Right renal cortex interstitium (tissue), 3 donors: ENCODE measurements at places on chromosomes 5 and 9.

DNA sequence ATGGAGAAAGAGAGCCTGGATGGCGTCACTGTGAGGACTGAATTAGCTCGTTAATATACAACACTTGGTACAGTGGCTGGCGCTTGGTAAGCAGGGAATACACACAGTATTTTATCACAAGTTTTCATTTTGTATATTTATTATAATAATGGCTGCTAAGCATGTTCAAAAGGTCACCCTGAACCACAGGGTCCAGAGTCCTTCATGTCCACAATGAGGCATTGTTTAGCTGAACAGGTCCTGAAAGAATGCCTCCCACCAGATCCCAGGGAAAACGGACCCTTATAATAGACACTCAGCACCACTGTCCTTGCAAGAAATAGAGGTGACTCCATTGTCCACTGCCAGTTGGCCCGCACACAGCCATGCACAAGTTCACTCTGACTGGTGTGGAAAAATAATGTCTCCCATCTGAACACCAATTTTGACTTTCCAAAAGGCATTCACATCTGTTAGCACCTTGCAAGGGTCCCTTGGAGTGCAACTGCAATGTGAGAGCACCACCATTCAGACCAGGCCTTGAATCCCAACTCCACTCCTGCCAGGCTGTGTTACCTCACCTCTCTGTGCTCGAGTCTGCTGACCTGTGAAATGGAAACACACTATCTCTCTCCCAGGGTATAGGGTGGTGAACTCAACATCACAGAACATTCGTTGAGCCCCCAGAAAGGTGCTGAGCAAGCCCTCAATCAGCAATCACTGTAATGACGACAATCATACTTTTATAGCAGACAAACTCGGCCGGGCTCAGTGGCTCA, 3.9 kb downstream of the VDAC1 start:
- no peak for DNase-seq

GRCh38 chr5:147081311-147081764, 153.5 kb upstream of the STK32A start:
- DNase-seq: no peak

GRCh38 chr9:131807144-131807983, 67.5 kb upstream of the RAPGEF1 start:
- no peak for DNase-seq

DNA sequence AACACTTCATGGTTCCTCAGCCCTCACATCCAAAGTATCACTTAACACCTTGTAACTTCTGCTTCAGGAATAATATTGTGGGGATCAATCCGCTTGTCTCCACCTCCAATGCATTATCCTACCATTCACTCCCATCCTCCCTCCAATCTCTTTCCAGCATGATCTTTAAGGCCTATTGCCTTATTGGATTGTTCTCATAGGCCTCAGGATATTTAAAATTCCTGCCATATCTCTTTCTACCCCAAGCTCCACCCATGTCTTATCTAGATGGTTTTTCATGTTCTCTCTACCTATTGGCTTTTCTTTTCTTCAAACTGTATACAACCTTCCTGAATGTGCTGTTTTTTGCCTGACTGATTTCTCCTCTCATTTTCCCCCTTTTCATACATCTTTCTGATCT, 7.2 kb downstream of the KDM4C start:
- DNase-seq: no peak

DNA sequence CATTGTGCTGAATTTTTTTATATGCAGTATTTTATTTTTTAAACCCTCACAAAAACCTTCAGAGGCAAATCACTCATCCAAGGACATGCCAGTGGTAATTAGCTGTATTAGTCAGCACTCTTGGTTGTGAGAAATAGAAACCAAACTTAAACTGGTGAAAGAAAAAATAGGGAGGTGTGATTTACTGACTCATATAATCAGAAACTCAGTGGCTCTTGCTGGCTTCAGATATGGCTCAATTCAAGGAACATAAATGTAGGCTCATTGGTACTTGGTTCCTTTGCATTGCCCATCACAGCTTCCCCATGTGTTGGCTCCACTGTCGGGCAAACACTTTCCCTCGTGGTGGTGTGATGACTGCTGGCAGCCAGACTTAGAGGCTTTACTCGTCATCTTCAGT, 497.2 kb downstream of the MAT2B start:
- DNase-seq: no peak

DNA sequence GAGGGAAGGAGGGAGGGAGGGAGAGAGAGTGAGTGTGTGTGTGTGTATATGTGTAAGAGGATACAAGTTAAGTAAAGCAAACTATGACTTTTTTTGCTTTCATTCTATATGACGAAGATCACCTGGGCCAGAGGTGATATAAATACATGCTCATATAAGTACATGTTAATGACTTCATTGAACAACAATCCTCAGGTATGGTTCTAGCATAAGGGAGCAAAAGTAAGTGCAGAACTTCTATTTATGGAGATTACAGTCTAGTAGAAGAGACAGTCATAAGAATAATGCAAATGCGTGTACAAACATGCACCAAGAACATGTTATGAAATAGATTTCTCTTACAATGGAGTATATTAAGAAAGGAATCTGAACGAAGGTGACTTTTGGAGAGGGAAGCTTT, 1804.0 kb downstream of the MAT2B start:
- no peak for DNase-seq

GRCh38 chr9:81384911-81385310, 304.4 kb downstream of the TLE1 start:
- DNase-seq: no peak

- peak; percentile 79 for DNase-seq
Observed at GRCh38 chr5:31889001-31889561, 250.2 kb downstream of the PDZD2 start.

DNA sequence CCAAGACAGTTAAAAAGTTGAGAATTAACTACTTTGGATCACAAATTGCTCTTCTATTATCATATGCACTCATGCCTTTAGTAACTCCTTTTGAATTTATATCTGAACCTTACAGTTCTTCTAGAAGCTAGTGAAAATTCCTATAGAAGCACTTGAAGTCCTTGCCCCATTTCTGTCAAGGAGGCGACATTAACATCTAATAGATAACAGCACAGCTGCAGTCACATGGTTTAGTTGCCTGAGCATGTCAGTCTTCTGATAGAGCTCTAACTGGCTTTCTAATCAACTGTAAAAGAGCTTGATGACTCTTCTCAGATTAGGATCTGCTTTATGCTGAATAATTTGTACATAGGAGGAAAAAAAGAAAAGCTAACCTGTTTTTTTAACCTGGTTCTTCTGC, 9.0 kb downstream of the RFESD start:
- no peak for DNase-seq

GRCh38 chr5:41196197-41196596, 17.1 kb downstream of the C6 start:
- DNase-seq: no peak

DNA sequence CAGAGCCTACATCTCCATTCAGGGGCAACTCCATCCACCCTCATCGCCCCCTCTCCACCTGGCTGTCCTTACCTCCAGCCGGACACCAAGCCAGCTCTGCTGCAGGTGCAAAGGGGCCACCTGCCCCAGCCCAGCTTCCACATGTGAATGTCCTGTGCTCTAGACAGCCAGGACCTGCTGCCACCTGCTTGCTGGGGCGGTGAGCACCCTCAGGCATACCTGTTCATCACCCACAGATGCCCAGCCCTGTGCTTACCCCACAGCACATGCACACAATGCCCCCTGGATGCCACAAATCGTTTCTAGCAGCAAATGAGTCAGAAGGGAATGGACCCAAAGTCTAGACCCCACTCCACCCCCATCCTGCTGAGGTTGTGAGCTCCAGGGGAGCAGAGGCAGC, 13.3 kb upstream of the NKD2 start:
- DNase-seq: no peak

DNA sequence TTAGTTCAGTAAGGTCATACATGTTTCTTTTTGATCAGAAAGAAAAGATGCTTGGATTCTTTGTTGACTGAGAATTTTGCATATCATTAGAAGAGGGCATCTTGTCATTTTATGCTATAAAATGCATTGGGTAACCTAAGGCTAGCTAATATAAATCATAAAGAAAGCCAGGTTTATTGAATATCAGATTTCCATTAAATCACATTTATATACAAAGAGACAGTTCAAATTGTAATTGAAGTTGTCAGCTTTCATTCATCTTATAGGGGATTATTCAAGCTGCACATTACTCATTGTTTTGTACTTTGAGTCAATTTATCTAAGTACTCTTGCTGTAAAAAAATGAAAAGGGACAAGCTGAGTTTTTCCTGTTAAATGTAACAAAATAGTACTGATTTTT, 259.1 kb upstream of the CDH12 start:
- DNase-seq: no peak

DNA sequence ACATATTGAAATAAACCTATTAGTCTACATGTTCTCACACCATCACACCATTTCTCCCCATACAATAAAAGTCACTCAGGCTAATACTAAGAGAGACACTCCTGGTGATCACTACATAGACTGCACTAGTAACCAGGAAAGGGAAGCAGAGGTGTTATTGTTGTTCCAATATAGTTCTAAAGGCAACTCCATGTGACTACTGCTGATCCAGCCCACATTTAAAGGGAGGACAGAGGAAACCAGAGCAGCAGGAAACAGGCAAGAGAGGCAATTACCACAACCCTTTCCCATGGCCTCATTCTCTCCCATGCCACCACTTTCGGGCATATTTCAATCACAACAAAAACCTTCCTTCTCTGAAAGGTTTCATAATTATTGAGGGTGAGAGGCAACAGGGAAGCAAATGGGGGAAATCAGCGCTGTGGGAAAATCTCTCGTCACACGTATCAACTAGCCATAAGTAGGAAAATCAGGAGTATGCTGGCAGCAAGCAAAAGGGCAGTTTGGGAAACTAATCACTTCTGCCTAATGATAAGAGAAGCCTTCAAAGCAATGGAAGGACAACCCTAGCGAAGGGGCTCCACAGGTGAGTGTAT, 1.8 kb downstream of the UBAP2 start:
- no peak for DNase-seq

GRCh38 chr5:2895876-2896275, 144.4 kb upstream of the IRX2 start:
- DNase-seq: no peak

DNA sequence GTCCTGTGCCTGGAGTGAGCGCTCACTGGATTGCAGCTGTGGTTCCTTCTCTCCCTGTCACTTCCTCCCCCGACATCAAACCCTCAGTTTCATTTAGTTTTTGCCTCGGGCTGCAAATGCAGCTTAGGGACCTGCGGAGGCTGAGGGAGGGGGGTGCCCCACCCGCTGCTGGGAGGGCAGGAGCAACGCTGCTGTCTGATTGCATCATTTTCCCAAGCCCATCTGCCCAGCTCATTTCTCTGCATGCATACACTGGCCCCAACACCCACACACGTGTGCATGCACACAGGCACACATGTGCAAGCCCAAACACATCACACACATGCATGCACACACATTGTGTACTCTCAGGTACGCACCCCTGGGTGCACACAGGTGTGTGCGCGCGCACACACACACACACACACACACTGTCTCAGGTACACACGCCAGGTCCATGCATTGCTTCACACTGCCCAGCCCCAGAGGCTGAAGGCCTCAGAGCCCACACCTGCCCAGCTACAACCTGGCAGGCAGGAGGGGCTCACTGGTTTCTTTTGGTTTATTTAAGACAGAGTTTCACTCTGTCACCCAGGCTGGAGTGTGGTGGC, 3.4 kb downstream of the ASS1 start:
- no peak for DNase-seq

DNA sequence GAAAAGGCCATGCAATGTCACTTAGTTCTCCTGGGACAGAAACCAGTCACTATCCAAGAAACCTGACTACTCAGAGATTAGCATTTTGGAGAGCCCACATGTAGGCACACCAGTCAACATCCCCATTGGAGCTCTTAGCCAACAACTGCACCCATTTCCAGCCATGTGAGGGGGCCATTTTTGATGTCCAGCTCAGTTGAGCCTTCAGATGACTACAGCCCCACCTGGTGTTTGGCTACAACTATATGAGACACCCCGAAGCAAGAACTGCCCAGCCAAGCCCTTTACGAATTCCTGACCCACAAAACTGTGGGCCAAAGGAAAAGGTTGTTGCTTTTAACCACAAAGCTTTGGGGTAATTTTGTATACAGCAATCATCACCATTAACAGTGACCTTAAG, 300.1 kb downstream of the ASTN2 start:
- DNase-seq: no peak

GRCh38 chr9:104682642-104683041, 11.7 kb upstream of the OR13D1 start:
- peak; percentile 10 for DNase-seq

DNA sequence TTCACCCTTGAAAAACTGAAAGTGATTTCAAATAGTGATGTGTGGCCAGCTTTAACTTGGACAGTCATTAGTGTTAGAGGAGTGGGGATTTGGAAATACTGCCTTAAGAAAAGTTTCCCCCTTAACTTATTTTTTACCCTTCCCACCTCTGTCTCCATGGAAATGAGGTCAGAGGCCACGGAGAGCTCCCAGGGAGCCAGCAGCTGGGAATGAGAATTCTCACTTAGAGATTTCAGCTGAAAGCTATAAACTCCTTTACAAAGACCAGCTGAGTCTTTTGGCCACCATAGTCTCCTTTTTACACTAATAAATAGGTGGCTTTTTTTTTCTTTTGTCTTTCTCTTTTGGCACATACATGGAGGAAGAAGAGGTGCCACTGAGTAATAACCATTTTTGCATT, 45.7 kb upstream of the PIK3R1 start:
- peak; percentile 47 for DNase-seq

DNA sequence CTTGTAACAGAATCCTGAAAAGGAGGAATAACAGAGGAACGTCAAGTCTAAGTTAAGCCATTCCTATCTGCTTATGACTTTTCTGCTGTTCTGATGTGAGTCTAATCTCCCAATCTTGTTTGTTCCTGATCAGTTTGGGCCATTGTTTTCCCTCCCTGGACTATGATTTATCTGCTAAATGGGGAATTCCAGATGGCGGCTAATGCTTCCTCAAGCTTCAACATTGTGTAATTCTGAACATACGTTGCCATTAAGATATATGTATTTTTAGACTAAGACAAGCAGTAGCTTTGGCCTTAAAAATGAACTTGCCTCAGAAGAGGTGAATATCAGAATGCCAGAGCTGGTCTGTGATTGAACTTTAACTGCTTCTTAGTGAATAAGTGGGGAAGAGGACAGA, 142.7 kb downstream of the PRKACG start:
- DNase-seq: no peak

GRCh38 chr9:123795336-123795735, 134.6 kb downstream of the DENND1A start:
- no peak for DNase-seq

- DNase-seq: no peak
Observed at GRCh38 chr5:60487476-60487875, 212.5 kb downstream of the DEPDC1B start.

- DNase-seq: no peak
Observed at GRCh38 chr5:43245724-43246385, 53.8 kb downstream of the NIM1K start.

GRCh38 chr5:135993880-135994636, 34.7 kb upstream of the TGFBI start:
- DNase-seq: no peak
